Activated CD4-positive, alpha-beta T cell treated with anti-CD3 and anti-CD28 coated beads for 24 hours (primary cell): ENCODE measurements at places on chromosomes 5 and 9.

GRCh38 chr5:169097374-169098326, 203.3 kb downstream of the SLIT3 start:
- DNase-seq: no peak

DNA sequence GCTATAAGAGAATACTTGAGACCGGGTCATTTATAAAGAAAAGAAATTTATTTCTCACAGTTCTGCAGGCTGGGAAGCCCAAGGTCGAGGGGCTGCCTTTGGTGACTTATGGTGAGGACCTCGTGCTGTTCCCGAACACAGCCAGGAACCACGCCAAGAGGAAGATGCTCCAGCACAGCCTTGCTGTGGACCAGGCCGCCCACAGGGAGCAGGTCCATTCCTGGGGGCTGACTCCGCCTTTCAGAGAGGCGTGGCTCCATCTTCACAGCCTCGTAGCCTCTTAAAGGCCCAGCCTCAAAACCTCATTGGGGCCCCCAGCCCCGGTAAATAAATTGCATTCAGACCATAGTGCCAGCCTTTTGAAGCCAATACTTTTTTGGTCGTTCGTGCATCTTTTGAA, 93.5 kb upstream of the CACNA1B start:
- no peak for DNase-seq

GRCh38 chr5:107560377-107560776, 110.4 kb downstream of the EFNA5 start:
- DNase-seq: no peak

GRCh38 chr5:69530561-69531405, 29.2 kb upstream of the GTF2H2C start:
- DNase-seq: no peak

GRCh38 chr9:134722120-134722701, 80.6 kb downstream of the COL5A1 start:
- DNase-seq: no peak

- DNase-seq: no peak
Observed at GRCh38 chr5:16471387-16471786, 5.8 kb upstream of the ZNF622 start.

- DNase-seq: no peak
Observed at GRCh38 chr9:135737840-135738521, 36.0 kb downstream of the KCNT1 start.

DNA sequence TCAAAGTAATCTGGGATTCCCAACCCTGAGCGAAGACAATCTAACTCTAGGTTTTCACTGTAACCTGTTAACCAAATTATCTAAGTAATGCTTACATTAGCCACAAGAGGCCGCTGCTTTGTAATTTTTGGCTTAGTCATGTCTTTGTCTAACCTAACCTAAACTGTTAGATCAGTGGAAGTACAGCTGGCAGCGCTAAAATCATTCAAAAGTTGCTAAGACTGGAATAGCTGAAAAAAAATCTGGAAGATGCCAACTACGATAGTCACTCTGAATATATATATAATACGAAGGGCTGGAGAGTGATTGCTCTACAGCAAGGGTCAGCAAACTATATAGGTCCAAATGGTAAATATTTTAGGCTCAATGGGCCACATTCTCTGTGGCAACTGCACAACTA, 60.2 kb downstream of the FBXO38 start:
- DNase-seq: peak; percentile 6

- DNase-seq: no peak
Observed at GRCh38 chr5:33372721-33373472, 67.9 kb upstream of the TARS1 start.

DNA sequence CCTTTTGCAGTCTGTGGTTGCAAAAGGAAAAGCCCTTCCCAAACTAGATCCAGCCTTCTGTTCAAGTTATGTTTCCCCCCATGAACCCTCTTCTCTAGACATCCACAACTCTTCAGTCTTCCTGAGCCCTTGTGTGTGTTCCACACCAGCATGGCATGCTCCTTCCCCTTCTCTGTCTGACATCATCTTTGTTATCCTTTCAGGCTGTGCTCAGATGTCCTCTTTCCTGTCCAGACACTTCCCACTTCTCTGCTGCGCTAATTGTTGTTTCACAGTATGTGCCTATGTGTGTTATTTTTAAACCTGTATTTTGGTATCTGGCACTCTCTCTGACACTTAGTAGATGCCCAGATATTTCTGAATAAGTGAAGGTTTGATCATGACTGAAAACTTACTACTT, 38.2 kb downstream of the FOCAD start:
- DNase-seq: no peak

- DNase-seq: no peak
Observed at GRCh38 chr9:6945816-6946215, 188.0 kb downstream of the KDM4C start.

GRCh38 chr9:126465977-126466376, 139.3 kb downstream of the MVB12B start:
- DNase-seq: no peak

DNA sequence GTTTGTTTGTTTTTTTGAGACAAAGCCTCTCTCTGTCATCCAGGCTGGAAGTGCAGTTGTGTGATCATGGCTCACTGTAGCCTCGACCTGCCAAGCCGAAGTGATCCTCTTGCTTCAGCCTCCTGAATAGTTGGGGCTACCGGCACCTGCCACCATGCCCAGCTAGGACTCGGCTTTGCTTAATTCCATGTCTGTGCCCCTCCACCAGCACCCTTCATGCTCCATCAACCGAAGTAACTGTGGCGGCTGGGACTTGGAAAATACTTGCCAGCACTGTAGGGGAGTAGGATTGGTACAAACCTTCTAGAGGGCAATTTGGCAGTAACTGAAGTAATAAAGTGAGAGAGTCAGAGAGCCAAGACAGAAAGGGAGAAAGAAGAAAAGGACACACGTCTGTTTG, 19.0 kb downstream of the FAXDC2 start:
- no peak for DNase-seq

DNA sequence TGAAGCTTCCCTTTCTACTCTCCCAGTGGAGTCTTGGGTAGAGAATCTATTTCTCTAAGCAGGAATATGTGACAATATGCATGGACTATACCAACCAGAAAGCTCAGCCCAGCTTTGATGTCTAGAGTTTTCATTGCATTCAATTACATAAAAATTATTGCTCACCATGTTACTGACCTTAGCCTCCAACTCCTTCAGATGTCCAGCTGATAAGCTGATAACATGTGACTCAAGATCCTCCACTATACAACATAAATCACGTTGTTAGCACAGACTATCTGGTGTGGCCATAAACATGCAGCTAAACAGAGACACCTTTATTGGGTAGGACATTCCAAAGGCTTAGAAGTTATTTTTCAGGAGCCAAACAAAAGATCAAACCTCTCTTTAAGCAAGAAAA, 1168.2 kb downstream of the CDH12 start:
- no peak for DNase-seq

- no peak for DNase-seq
Observed at GRCh38 chr9:32351845-32352244, 32.6 kb upstream of the ACO1 start.

GRCh38 chr9:92608909-92609445, 61.0 kb downstream of the IPPK start:
- no peak for DNase-seq

DNA sequence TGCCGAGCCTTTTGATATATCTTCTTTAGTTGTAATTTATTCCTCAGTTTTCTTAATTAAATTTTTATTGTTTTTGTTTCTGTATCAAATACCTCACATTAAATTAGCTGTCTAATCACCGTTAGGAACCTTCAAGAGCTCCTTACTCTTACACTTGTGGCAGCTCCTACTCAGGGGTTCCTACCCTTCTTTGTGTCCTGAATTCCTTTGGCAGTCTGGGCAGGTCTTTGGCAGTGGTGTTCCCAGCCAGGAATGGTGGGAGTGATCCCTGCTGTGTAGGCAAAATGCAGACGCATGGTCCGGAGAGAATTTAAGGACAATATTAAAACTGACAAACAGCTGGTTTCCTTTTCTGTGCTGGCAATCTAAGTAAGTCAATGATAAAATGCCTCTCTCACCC, 41.8 kb downstream of the MAST4 start:
- DNase-seq: no peak

DNA sequence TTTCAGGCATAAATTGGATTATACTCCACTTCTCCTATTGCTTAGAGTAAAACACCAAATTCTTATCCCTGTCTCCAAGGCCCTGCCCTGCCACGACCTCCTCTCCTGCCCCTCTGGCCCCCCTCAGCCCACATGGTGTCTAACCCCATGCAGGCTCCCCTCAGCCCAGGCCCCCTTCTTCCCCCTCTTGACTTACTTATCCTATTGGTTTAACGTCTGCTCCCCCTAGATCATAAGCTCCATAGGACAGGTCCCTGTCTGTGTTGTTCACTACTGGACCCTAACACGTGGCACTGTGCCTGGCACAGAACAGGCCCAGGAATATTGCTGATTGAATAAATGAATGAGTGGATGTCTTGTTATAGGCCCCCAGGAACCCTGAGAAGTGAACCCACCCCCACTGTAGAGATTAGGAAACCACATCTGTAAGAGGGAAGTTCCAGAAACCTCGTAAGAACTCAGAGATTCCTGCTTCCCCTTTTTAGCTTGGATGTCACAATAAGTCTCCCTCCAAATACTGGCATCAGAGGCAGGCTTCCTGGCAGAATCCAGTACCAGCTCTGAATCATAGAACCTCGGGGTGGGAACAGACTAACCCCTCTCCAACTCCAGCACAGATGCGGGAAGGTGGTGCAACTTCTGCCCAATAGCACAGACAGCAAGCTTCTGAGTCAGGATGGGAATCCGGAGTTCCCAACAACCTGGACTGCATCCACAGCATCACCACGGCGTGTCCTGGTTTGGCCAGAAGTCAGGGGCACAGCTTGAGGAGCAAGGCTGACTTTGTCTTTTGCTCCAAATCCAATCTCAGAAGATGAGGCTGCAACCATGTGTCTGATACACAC, 31.5 kb downstream of the HRH2 start:
- no peak for DNase-seq
